H54 (cell line): ENCODE measurements at places on chromosomes 12 and 14.

- DNase-seq = no peak
These were observed 8.8 kb downstream of the VRK1 start for GRCh38 chr14:96805956-96806355.

DNA sequence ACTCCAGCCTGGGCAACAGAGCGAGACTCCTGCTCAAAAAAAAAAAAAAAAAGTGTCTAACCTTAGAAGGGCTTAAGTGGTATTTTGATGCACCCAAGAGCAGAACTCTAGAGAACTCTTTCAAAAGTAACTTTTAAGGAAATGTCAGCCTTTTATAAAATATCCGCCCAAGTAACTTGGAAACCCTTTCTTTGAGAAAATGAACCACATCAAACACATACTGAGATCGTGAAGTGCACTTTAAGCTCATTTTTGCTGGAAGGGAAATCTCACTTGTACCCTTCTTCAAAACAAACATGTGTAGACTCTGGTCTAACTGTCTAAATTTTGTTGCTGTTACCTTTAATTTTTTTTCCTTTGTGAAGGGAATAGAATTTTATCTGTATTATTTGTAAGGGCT is 5.5 kb downstream of the C12orf56 start:
- DNase-seq = no peak

- no peak for DNase-seq
These were observed 79.1 kb upstream of the LMO3 start for GRCh38 chr12:16685107-16685506.

GRCh38 chr14:105479431-105480158 is 5.0 kb downstream of the CRIP2 start:
- DNase-seq = no peak

- DNase-seq = peak; percentile 5
These were observed 79.5 kb downstream of the ARMH4 start for GRCh38 chr14:58072288-58073071.

- no peak for DNase-seq
These were observed 88.4 kb downstream of the TMCC3 start for GRCh38 chr12:94561943-94562411.

DNA sequence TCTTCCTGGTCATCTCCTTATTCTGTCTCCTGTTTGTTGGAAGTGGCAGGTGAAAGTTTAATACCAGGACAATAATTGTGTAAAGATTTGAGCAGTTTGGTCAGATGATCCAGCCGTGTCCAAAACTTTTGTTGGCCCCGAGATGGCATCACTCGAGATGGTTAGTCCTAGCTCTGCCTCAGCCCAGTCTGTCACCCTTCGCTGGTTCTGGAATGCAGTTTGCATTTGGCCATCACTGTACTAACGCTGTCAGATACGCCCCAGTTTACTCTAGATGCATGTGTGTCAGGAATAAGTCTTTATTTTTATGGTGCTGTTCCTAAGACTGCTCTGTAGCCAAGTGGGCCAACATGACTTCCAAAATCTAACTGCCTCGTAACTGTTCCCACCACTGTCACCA is 79.6 kb downstream of the MOK start:
- DNase-seq = no peak

GRCh38 chr12:20798554-20798953 is 12.0 kb upstream of the SLCO1B3 start:
- DNase-seq = no peak

- DNase-seq = peak; percentile 76
These were observed 12.0 kb downstream of the KIF26A start for GRCh38 chr14:104150136-104151025.

- DNase-seq = no peak
These were observed 75.3 kb upstream of the AMN1 start for GRCh38 chr12:31804185-31804504.

DNA sequence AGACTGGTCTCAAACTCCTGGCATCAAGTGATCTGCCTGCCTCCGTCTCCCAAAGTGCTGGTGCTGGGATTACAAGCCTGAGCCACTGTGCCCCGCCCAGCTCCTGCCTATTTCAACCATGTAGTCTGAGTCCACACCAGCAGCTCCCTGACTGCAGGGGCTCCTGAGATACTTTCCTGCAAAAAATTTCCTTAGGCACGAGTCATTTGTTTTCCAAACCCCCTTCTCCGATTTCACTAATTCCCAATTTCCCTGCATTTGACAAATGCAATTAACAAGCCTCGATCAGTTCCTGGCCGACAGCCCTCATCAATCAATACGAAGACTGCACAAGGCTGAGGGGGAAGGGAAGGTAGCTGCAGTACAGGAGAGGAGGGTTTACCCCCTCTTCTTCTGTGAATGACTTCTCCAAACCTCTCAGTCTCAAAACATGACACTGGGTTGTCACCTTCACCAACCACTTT is 10.1 kb downstream of the PSMB5 start:
- DNase-seq = no peak

GRCh38 chr14:97198813-97199212 is 401.6 kb downstream of the VRK1 start:
- DNase-seq = no peak

DNA sequence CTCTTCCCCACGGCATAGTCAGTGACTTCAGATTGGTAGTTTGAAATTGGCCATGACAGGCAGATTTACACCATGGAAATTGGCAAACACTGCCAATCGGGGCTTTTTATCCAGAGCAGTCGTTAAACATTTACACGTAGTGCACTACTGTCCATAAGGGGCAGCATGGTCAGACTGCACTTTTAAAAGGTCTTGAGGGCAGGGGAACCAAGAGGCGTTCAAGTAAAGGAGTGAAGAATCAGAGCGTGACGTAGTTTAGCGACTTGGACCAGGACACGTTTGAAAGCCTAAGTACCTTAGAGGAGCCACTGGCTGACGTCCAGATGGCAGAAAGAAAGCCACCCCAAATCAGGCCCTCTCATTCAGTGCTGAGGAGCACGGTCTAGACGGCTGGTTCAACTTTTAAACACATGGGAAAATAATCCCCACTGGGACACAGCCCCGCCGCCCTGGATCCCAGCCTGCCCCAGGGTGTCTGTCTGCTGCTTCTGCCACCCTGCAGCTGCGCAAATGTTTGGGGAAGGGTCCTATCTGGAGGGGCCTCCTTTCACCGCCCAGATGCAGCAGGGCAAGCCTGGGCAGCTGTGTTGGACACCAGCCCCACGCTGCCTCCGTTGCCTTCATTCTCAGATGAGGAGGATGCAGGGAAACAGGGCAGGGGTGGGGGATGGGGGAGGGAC is 52.5 kb upstream of the PPP2R5C start:
- DNase-seq = no peak

GRCh38 chr14:43249116-43249515 is 1258.0 kb downstream of the FSCB start:
- DNase-seq = no peak

- DNase-seq = no peak
These were observed 139.5 kb downstream of the ERC1 start for GRCh38 chr12:1130571-1130970.

- DNase-seq = no peak
These were observed 143.4 kb downstream of the CHST11 start for GRCh38 chr12:104600036-104600712.

- no peak for DNase-seq
These were observed 17.5 kb downstream of the DYRK4 start for GRCh38 chr12:4579305-4580102.

- no peak for DNase-seq
These were observed 53.2 kb upstream of the HIF1A start for GRCh38 chr14:61641914-61642613.
